ENCODE measurements at places on chromosomes 7 and 10.

- ATAC-seq = no peak
Observed at GRCh38 chr10:78937800-78938694, 130.7 kb upstream of the ZMIZ1 start.

- no peak for ATAC-seq
Observed at GRCh38 chr10:22722626-22723169, 8.3 kb upstream of the PIP4K2A start.

GRCh38 chr7:92609921-92610518 is 19.8 kb upstream of the FAM133B start:
- peak; percentile 21 for ATAC-seq

DNA sequence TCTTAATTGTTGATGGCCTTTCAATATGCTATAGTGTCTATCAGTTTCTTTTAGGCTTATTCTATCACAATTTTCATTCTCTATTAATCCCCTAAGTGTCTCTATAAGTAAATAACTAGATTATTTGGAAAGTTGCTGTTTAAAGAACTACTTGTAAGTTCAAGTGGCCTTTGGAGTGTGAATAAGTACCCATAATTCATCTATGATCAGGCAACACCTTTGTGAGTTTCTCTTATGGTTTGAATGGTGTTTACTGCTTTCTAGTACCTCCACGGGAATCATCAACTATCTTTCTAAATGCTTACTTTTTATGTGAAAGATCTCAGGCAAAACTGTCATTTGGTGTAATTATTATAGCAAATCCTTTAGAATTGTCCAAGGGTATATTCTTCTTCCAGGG is 166.7 kb downstream of the POU6F2 start:
- ATAC-seq = no peak

DNA sequence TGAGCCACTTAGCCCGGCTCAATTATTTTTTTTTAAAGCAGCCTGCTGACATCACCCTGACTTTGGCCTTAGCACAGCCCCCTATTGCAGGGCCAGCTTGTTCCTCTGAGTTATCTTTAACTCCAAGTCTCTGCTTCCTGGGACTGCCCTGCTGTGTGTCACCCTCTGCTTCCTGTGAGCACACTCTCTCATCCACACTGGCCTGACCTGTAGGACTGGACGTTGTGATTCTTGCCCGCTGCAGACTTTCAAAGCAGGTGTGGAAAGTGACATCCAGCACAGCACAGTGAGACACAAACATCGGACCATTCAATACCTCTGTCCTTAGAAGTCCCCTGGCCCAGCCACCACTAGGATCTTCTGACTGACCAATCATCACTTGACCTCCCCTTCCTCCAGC is 26.4 kb upstream of the HSPA12A start:
- no peak for ATAC-seq

DNA sequence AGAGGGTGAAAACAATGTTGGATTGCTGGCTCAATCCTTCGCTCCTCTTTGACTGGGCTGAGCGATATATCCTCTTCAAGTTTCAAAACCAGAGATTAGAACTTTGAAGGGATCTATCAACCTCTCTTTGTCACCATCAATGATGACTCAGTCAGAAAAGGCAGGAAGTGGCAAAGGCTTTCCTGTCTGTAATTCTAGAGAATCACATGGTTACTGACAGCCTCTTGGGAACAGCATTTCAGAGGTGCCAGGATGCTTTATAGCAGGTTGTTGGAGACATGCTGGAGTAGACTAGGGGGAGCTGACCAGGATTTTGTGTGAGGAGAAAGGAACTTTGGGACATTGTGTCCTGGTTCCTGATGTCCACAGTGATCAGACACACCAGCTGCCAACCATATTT is 81.3 kb downstream of the PRKCQ start:
- ATAC-seq = peak; percentile 79

DNA sequence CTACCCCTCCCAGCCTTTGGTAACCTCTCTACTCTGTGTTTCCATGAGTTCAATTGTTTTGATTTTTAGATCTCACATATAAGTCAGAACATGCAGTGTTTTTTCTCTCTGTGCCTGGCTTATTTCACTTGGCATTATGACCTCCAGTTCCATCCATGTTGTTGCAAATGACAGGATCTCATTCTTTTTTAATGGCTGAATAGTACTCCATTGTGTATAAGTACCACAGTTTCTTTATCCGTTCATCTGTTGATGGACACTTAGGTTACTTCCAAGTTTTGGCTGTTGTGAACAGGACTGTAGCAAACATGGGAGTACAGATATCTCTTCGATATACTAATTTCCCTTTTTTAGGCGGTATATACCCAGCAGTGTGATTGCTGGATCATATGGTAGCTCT is 141.6 kb downstream of the LRRC4 start:
- no peak for ATAC-seq

DNA sequence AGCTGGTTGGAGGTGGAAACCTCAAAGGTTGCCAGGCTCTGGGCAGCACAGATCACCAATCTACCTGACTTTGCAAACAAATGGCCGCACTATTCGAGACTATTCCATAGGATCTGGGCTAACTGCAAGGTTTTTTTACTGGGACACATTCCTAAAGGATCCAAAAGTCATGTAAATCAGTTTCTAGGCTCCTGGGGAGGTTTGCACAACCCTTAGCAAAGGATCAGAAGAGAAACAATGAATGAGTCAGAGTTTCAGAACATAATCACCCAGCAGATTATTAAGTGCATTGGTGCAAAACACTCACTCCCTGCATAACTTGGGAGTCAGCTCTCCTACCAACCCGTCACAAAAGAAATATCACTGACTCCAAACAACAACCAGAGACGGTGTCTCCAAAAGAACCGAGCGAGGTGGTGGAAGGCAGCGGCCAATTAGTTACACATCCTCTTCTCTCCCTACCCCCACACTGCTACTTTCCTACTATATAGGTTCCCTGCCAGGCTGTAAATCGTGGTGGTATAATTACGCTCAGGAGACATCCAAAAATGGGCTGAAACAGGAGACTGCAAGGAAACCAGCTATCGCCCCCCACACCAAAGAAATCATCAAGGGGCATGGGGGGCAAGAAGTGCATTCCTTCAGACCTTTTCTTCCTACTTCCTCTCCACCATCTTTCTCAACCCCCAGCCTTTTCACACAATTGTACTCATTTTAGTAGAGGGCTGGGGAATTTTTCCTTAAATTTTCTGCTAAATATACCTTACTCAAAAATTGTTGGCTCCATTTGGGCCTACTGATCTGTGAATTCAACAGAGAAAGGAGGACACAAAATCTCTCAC is 3.2 kb downstream of the UBE2H start:
- ATAC-seq = peak; percentile 49

DNA sequence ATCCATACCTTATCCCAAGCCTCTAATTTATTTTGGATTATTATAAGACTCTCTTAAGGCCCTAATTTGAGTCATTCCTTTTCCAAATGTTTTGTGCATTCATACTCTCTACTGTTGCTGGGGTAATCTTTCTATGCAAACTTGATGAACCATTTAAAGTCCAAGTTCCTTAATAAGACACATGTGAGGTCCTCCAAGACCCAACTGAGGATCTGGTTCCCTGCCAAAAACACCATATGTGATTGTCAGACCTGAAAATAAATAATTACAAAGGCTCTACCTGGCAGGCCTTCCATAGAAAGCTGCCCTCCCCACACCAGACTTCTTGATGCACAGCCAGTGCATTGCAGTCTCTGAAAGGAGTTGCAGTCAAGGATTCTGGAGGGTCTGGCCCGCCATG is 257.9 kb upstream of the AKR1E2 start:
- no peak for ATAC-seq

DNA sequence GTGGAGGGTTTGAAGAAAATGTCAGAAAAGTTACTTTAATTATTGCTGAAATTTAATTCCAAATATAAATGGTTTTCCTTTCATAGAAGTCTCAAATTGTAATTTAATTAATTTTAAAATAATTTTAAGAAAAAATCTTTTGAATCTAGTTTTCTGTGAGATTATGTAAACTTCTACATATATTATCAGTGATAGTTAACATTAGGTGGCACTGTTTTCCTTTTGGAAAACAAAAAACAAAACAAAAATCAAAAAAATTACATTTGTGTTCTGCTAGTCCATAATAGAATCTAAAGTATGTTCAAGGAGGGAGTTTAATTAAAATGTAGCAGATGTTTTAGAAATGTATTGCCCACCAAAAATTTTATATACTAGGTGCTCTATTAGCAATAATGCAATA is 1456.7 kb downstream of the REEP3 start:
- ATAC-seq = no peak

GRCh38 chr10:104099941-104100340 is 14.3 kb upstream of the COL17A1 start:
- ATAC-seq = no peak

- no peak for ATAC-seq
Observed at GRCh38 chr10:58813573-58813972, 300.9 kb downstream of the BICC1 start.

- no peak for ATAC-seq
Observed at GRCh38 chr7:16710651-16711050, 42.9 kb upstream of the TSPAN13 start.

GRCh38 chr7:54921116-54921515 is 97.7 kb upstream of the EGFR start:
- ATAC-seq = no peak

Data from activated CD4-positive, CD25-positive, alpha-beta regulatory T cell treated with anti-CD3 and anti-CD28 coated beads, Interleukin-2, amount 50 U/mL, for 24 hours (primary cell).